ENCODE measurements at places on chromosomes 1 and 21.

GRCh38 chr1:93177991-93178390 is 2.2 kb downstream of the TMED5 start:
- DNase-seq, result no peak

GRCh38 chr1:118627435-118627834 is 360.7 kb downstream of the TBX15 start:
- DNase-seq, result no peak

DNA sequence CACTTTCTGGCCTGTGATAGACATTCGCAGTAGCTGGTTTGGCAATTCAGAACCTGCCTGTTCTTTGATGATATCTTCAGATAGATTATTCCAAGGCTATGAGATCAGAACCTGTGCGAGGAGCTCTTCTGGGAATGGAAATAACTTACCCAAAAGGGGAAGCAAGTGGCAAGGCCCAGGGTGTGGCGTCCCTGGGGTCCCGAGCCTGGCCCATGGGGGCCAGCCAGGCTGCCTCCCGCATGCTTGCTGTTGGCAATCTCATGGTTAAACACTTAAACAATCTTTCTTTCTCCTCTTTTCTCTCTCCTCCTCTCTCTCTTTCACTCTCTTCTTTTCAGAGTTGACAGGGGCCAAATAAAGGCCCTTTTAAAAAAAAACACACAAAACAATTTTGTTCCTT is 108.1 kb downstream of the RNF220 start:
- DNase-seq, result no peak

DNA sequence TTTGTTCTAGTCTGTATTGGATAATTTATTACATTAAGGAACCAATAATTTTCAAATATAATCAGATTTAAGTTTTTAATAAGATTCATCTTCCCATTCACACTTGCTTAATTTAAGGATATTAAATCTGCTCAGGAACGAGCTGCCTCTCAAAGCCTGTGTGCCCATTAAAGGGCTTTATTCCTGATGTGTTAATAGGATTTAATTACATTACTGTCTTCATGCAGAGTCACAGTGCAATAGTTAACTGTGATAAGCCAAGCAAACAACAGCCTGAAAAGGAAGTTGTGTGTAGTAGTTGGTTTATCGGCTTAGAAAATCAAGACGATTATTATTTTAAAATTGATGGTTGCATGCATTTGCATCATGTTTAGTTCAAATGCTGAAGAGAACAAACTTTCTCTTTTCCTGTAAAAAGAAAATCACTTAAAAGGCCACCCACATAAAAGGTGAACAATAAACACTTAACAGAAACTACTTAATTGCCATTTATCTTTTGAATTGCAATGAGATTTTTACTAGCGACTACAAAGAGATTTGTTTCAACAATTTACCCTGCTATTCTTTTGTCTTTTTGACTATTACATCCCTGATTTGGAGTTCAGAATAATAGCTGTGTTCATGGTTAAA is 174.6 kb downstream of the RWDD3 start:
- no peak for DNase-seq

- DNase-seq, result no peak
These were observed 1237.8 kb upstream of the ADGRL4 start for GRCh38 chr1:80244372-80244771.

- no peak for DNase-seq
These were observed 14.2 kb downstream of the C8A start for GRCh38 chr1:56868761-56869160.

- no peak for DNase-seq
These were observed 71.5 kb downstream of the NR5A2 start for GRCh38 chr1:200099040-200099439.

DNA sequence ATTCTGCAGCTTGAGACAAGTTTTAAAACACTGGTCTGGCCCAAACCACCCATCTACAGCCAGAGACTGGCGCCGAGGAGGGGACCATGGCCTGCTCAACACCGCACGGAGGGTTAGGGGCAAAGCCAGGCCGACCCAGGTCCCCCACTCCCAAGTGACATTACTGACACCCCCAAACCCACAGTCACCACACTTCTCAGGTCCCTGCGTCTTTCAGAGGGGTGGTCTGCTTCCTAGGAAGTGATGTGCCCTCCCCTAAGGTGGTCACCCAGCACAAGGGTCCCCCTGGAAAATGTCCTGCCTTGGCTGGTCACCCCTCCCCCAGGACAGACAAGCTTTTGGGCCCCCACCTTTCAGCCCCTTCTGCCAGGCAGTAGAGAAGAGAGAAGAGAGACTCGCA is 20.8 kb upstream of the EPHA2 start:
- DNase-seq, result no peak

- no peak for DNase-seq
These were observed 11.5 kb upstream of the DENND2D start for GRCh38 chr1:111211921-111212320.

DNA sequence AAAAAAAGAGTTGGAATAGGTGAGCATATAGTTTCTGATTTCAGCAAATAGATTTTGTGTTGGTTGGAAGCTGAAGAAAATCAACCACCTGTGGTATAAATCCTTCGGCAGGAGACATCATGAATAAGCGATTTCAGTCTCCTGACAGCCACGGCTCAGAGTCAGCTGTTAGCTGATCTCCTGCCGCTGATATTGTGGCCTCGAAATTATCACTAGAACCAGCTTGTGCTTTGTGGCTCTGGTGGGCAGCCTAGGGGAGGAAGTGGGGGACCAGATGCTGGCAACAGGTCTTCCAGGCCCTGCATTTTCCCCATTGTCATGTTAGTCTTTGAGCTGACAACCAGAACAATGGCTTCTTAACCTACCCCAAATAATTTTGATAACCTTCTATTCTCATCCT is 842 bp upstream of the GCSAML start:
- no peak for DNase-seq

DNA sequence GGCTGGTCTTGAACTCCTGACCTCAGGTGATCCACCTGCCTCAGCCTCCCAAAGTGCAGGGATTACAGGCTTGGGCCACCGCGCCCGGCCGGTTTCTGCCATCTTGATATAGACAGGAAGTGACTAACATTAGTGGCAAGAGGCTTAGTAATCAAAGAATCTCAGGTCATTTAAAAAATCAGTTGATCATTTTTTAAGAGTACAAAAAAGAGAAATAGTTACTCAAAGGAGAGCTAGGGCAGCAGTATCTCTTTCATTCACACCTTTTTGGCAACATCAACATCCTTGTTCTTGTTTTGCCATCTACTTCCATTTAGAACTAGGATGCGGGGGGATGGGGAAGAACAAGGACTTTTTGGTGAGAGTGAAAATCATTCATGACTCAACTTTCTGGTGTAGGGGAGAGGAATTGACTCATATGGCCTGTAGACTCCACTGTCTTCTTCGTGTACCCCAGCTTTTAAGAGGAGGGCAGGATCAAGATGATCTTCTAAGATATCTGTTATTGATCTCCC is 8.8 kb downstream of the FCRLB start:
- no peak for DNase-seq

- peak; percentile 94 for DNase-seq
These were observed 5.2 kb upstream of the VSIG8 start for GRCh38 chr1:159867664-159868026.

GRCh38 chr1:7850786-7851185 is 2.1 kb downstream of the UTS2 start:
- DNase-seq, result no peak

DNA sequence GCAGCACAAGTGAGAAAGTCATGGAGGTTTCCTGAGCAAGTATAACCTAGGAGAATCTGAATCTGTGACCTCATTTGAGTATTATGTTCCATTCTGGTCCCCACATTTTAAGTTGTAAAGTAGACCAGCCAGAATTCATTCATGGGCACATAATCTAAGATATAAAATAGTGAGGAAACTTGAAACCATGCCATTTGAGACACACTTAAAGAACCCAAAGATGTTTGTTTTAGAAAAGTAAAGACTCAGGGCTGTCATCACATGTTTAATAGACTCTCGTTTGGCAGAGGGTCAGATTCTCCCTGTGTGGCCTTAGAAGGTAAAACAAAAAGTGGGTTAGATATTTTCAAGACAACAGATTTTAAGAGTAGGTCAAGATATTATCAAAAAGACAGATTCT is 6.4 kb downstream of the SZT2 start:
- DNase-seq, result peak; percentile 85

- DNase-seq, result no peak
These were observed 3.7 kb downstream of the ZBED6 start for GRCh38 chr1:203799157-203799556.

GRCh38 chr21:23541571-23541970 is 2065.7 kb downstream of the MRPL39 start:
- DNase-seq, result no peak

- DNase-seq, result no peak
These were observed 550.9 kb upstream of the TMPRSS15 start for GRCh38 chr21:18954441-18954844.

DNA sequence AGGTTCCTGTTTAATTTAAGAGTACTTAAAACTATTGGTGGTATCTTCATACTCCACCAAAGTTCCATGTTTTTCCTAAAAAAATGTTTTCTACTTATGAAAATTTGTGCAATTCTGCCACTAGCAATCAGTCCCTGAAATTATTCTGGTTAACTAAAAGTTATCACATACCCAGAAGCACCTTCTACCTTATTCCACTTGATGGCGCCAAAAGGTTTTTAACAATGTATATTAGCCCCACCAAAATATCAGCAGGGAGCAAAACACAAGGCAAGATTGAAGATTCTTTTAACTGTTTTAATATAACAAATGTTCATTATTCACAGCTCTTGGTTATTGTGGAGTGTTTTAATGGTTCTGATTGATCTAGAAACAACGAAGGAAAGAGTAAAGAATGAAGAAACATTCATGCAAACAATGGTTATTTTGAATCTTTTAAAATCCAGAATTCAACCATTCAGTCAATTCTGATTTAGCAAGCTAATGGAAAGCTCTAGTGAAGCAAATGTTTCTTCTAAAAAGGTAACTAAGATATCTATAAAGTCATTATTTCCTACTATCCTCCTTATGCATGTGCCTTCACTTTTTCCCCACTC is 67.2 kb downstream of the TTLL7 start:
- peak; percentile 16 for DNase-seq

DNA sequence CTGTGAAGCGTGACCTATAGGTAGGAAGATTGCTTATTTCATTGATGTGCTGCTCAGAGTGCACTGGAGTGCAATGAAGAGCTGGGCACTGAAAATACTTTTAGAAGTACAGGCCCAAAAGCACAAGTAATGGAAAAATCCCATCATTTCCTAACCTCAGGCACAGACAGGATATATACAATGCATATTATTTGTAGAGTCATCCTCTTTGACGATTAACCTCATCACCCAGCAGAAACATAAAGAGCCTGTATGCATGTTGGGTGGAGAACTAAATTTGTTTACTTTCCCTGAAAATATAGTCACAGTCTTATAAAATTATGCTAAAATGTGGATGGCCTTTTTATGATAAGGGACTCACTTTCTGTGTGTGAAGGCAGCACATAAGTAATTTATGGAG is 98.1 kb downstream of the TNNI3K start:
- DNase-seq, result no peak

DNA sequence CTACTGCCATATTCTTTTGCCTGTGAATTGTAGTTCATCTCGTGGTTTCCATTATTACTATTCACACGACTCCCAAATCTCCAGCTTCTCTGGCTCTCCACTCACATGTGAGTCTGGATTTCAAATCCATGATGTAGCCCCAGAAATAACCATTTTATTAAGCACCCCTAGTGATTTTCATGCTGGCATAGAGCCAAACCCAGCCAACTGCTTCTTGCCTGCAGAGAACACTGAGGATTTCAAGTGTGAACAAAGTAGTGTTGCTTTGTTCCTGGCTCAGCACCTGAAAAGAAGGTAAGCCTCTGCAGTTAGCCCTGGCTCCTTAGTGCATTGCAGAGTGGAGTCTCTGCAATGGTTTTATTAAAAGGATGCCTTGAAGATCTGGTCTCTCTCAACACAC is 25.9 kb downstream of the UTP25 start:
- DNase-seq, result peak; percentile 55

- DNase-seq, result no peak
These were observed 39.9 kb downstream of the C1orf198 start for GRCh38 chr1:230828421-230828820.

- DNase-seq, result no peak
These were observed 2.7 kb downstream of the AK4 start for GRCh38 chr1:65150583-65151263.

- no peak for DNase-seq
These were observed 159.8 kb downstream of the GALNT2 start for GRCh38 chr1:230226814-230227213.

Measured in DMS79 (cell line).